Right renal cortex interstitium (tissue), 3 donors: ENCODE measurements at places on chromosomes 16 and 17.

DNA sequence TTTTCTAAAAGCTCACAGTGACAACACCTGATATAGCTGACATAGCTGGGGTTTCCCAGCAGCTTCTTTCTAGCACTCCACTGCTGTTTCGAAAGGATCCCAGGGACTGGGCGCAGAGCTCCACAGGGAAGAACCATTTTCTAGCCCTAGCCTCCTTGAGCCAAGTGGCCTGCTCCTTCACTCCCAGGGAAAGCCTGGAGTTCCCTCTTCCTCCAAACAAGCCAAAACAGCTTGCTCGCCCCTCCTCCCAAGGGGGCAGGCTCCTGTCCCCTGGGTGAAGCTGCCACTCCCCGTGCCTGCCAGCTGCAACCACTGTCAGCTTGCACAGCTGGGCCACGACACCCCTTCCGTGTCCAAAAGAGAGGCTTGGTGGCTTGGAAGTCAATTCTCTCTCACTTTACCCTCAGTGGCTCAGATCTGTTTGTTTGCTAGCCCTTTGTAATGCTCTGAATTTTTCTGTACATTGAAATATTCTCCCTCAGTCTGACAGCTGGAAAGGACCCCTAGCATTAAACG, 59.8 kb downstream of the CYTH1 start:
- no peak for DNase-seq

- no peak for DNase-seq
Observed at GRCh38 chr17:50051606-50052005, 4.3 kb upstream of the ITGA3 start.

DNA sequence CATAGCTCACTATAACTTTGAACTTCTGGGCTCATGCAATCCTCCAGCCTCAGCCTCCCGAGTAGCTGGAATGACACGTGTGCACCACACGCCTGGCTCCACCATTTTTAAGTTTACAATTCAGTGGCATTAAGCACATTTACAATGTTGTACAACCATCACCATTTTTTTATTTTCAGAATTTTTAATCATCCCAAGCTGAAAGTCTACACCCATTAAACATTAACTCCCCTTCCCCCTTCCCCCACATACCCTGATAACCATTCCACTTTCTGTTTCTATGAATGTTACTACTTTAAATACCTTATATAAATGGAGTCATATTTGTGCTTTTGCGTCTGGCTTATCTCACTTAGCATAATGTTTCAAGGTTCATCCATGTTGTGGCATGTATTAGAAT, 18.0 kb downstream of the NETO2 start:
- DNase-seq, result no peak

GRCh38 chr16:88553739-88554138, 16.5 kb upstream of the ZC3H18 start:
- DNase-seq, result no peak

DNA sequence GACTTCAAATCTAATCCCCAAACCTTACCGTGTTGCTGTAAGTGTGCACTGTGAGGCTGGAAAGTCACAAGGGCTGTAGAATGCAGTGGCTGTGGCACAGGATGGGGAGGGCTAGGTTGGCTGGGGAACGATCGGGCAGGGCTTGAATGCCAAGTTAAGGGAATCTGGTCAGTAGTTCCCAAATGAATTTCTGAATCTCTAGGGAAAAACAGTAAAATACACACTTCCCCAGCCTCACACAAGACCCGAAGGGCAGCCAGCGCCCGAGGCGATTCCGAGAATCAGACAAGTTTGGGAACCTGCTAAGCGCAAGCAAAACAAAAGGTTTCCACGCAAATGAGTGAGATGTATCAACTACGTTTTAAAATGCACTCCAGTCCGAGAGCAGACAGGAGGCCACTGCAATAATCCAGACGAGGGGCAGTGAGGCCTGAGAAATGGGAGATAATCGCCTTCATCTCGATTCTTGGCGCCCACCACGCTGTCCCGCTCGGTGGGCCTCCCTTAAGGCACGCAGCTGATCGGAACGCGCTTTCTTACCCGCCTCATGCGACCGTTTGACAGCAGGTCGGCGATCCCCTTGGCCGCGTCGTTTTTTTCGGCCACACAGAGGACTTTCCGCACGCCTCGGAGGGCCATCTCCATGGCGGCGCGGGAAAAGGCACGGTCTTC, 599 bp downstream of the TOP3A start:
- DNase-seq, result peak; percentile 8

DNA sequence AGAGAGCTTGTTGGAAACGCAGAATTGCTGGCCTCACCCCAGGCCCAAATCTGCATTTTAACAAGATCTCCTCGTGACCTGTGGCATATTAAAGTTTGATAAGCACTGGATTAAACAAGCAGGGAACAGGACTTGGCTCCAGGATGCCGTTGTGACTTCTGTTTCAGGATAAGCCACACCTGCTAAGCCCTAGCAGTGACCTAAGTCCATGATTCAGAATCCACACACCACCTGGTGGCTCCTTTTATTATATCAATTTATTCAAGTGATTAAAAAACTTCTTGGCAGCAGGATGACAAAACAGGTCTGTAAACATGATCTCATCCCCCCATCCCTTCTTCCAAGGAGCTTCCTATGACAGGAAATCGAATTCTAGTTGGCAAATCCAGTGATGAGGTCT, 9.1 kb downstream of the NAGPA start:
- DNase-seq, result no peak

DNA sequence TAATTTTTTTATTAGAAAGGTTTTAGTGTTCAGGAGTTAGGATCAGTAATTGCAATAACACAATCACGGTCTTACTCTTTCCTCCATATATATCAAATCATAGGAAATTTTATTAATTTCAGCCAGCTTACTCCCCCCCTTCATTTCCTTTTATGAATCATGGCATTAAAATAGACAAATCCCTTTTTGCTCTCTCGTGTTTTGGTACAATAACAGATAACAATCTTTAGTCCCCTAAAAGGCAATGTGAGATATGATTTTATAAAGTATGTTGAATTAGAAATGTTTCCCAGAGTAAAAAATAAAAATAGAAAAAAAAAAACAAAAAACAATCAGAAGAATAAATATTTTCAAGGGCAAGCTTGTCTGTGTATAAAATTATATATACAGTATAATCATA, 42.6 kb upstream of the RHOT1 start:
- no peak for DNase-seq

DNA sequence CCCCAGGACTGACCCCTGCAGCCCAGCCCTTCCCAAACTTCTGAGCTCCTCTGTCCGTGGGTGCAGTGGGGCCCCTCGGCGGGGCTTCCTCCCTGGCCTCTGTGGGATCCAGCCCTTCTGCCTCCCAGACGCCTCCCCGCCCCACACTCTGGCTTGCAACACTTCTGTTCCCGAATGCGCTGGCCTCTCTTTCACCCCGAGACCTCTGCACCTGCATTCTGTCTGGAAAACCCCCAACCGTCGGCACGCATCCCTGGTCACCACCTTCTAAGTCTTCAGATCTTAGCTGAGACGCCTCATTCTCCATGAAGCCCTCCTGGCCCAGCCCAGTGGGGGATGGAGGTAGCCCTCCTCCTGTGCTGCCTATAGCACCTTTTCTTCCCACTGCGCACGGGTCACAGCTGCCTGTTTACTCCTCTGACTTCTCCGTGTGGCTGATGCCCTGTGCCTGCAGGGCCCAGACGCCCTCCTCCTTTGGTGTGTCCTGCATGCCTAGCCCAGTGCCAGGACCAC, 26.4 kb downstream of the TMEM235 start:
- no peak for DNase-seq

DNA sequence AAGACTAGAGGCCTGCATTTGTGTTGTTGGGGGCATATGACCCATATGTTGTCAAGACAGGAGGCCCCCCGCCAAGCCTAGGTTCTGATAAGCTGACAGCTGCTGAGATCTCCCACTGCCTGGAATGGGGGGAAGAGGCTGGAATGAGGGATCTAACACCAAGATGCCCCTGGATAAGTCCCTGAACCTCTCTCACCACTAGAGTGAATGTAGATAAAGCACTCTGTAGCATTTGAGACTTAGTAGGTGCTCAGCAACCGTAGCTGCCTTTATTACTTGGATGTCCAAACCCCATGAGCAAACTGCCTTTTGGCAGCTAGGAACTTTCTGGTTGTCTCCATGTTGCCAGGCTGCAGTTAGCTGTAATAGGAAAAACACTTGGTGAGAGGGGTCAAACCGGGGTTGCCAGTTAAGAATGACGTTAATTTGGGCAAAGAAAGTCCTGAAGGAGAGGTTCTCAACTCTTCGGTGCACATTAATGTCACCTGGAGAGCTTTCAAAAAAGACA, 4.4 kb upstream of the RASL10B start:
- DNase-seq, result no peak

DNA sequence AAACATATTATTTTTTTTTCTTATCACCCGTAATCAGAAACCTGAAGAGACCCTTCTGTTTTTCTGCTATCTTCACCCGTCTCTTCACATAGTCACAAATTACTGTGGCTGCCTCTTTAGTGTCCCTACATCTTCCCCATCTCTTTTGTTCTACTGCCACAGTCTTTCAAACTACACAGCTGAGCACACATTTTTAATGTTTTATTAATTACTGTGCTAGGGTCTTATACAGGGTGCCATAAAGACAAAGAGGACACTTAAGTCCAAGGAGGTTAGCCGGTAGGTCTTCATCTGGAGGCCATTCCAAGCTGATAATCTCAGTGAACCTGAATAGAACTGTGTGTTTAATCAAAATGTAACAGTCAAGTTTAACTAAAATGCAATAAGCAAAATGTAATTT, 20.7 kb downstream of the CNTNAP4 start:
- no peak for DNase-seq

DNA sequence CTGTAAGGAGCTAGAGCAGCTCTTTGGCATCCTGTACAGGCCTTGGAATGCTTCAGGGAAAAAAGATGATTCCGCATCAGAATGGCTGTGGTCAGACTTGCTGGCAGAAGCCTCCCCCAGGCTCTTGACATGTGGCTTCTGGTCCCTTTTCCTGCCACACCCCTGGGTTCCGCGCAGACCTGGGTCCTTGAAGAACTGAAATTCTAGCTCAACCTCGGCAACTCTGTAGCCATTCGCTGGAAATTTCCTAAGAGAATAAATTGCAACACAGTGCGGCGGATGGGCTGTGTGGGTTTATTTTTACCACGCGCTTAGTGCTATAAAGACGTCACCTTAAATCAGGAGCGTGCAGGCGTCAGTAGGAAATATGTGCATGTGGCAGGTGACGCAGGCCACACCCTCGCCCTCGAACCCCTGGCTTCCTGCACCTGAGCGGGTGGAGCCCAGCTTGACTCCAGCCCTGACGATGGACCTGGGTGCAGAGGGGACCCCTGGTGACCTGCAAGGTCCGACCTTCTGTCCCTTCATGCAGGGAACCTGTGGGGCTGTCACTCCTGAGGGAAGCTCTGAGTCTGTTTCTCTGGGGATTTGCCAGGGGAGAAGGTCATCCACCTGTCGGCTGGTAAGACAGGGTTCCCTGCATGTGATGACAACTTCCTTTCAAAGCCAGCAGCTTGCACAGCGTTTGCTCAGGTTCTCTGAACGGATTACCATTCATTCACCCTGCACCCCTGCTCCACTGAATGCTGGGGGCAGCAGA, 46.3 kb downstream of the METRNL start:
- no peak for DNase-seq

GRCh38 chr17:36643086-36643685, 41.8 kb downstream of the MRM1 start:
- DNase-seq, result no peak

- no peak for DNase-seq
Observed at GRCh38 chr17:38536661-38537060, 69.1 kb downstream of the SRCIN1 start.
